Endothelial cell (in vitro differentiated cells): ENCODE measurements at places on chromosomes 13 and 19.

- DNase-seq, result peak; percentile 87
These were observed at the start of gene LIN7B for GRCh38 chr19:49113762-49114629. Gene LIN7B (plus strand): TSS chr19:49114370. CDS start chr19:49114405, 35 bp downstream.

GRCh38 chr13:57784633-57785032 is 153.1 kb downstream of the PCDH17 start:
- no peak for DNase-seq

GRCh38 chr19:2320049-2320448 is 8.3 kb downstream of the LSM7 start:
- DNase-seq, result no peak

- DNase-seq, result no peak
These were observed 334.4 kb downstream of the PCDH9 start for GRCh38 chr13:66895780-66896179.

DNA sequence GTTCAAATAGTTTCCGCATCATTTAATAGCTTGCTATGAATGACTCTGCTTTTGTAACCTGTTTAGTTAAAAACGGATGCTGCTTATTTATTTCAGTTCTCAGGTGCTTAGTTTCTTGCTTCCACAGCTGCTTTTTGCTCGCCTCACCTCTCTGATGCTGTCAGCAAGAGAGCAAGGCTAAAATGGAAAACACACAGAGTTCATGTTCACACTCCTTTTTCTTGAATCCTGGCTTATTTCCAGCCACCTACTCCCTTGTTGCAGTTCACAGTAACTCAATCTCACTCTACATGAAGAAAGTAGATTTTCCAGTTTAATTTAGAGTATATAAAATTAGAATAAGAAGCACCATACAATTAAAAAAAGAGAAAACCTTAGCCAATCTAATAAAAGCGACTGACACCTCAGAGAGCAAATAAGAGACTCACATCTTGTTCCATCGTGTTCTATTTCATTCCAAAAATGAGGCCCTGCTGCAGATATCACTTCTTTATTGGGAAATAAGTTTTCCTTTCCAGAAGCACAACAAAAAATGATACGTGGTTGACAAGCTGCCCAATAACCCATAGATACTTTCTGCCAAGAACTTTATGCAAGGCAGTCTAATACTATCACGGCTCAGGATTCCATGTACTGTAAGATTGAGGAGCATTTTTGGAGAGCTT is 326.1 kb upstream of the SLITRK1 start:
- DNase-seq, result no peak

- DNase-seq, result no peak
These were observed 767.6 kb upstream of the SLITRK1 start for GRCh38 chr13:84649853-84650252.

DNA sequence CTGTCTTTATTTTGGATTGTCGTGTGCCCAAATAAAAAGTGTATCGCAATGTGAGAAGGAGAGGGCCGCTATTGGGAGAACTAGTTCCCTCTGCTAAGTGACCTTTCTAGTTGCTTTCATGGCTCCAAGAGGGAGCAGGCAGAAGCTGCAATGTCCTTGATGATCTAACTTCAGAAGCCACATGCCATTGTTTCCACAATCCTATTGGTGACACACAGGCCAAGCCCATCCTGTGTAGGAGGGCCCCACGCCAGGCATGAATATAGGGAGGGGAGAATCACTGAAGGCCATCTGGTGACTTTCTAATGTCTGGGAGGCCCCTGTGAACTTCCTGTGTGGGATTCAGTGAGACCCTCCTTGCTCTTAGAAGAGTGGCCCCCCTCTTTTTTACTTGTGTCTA is 47.8 kb upstream of the KPNA3 start:
- no peak for DNase-seq

GRCh38 chr13:75326173-75327134 is 155.5 kb downstream of the TBC1D4 start:
- DNase-seq, result peak; percentile 20

GRCh38 chr19:41936416-41936850 is 8.2 kb upstream of the ERFL start:
- DNase-seq, result no peak

- DNase-seq, result no peak
These were observed 16.6 kb downstream of the CARD8 start for GRCh38 chr19:48239120-48239519.

GRCh38 chr13:113105032-113105920 is at the start of gene F7:
Gene F7 (plus strand): TSS chr13:113105791. CDS start chr13:113105842, 51 bp downstream.
- DNase-seq, result no peak

- no peak for DNase-seq
These were observed 8.8 kb upstream of the GPC6 start for GRCh38 chr13:93217721-93218261.

- no peak for DNase-seq
These were observed 133.6 kb downstream of the COL4A1 start for GRCh38 chr13:110173247-110173818.
